Urinary bladder (tissue), 4 donors: ENCODE measurements at places on chromosomes 2 and 18. TPM values are rescaled to one million over a fixed set of nuclear protein-coding genes. Genes with fewer than 3 reads are reported as not detected.

DNA sequence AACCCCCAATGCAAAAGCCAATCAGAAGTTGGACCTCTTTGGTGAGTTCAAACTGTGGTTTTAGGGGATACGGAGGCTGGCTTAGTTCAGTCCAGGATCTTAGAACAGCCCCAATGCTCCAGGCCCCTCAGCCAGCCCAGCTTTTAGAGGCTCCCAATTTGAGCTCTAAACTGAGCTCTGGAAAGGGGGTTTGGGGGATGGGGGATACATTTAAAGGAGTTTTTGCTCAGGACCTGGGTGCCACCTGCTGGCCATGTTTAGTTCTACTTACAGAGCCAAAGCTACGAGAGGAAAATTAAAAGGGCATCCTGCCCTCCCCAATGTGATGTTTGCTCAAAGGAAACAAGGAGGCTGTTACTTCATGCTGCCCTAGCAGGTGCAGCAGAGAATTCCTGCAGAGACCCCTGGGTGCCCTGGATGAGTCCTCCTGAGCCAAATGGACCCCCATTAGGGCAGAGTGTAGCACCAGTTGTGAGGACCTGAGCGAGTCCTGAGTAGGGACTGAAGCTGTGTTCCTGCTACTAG is 15.9 kb upstream of the TMEM214 start:
- DNase-seq, result no peak

GRCh38 chr2:135844301-135844895 is 7.4 kb upstream of the LCT start:
- DNase-seq, result no peak

- no peak for DNase-seq
Measured at GRCh38 chr18:11502368-11502767, 107.0 kb upstream of the SLC35G4 start.

DNA sequence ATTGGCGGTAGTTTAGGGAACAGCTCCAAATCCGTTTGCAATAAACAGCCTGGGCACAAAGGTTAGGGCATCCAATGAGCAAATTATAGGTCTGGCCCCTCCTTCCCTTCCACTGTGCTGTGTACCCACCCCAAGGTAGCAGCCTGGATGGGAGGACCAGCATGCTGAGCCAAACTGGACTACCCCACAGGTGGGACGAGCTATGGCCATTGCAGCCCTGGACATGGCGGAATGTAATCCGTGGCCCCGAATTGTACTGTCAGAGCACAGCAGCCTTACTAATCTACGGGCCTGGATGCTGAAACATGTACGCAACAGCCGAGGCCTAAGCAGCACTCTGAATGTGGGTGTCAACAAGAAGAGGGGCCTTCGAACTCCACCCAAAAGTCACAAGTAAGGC is 6.7 kb downstream of the AGBL5 start:
- no peak for DNase-seq

GRCh38 chr18:50268022-50268747 is 1.9 kb upstream of the CFAP53 start:
- no peak for DNase-seq

- DNase-seq, result no peak
Measured at GRCh38 chr18:59537579-59537978, 159.6 kb downstream of the CCBE1 start.

GRCh38 chr2:199144036-199144435 is 313.7 kb downstream of the SATB2 start:
- no peak for DNase-seq

Gene SPAG16
- polyA plus RNA-seq, result 17.7 TPM

Gene ACMSD
- polyA plus RNA-seq, result not detected

Gene OTOF
- polyA plus RNA-seq, result 0.10 TPM

Gene REG3A
- polyA plus RNA-seq, result not detected
